Skin of body (tissue), 3 donors: ENCODE measurements at places on chromosomes 7 and 10. TPM values are rescaled to one million over a fixed set of nuclear protein-coding genes. Genes with fewer than 3 reads are reported as not detected.
A peak's percentile ranks its signal among the peaks of the same experiment; 100 is the strongest.

DNA sequence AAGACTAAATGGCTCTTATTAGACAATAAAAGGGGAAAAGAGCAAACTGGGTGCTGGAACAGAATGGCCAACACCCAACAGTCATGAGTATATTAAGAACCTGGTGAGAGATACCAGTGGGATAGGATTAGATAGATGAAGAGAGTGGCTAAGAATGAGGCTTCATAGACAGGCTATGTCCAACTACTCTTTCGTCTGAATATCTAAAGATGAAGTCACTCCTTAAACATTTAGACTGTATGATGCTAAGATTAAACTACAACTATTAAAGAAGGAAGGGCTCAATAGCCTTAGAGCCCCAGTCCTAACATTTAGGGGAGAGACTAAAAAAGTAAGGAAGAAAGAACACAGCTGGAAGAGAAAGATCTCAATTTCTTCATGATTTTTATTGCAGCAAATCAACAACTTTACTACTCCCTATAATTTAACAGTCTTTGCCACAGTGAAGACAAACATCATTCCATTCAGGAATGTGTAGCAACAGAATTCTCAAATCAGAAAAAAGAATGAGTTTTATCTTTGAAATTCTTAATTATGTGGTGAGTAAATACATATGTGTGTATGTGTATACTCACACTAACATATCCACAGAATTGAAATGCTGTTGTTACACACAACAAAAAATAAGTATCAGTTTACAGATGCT, 45.6 kb downstream of the CACNA2D1 start:
- no peak for DNase-seq

DNA sequence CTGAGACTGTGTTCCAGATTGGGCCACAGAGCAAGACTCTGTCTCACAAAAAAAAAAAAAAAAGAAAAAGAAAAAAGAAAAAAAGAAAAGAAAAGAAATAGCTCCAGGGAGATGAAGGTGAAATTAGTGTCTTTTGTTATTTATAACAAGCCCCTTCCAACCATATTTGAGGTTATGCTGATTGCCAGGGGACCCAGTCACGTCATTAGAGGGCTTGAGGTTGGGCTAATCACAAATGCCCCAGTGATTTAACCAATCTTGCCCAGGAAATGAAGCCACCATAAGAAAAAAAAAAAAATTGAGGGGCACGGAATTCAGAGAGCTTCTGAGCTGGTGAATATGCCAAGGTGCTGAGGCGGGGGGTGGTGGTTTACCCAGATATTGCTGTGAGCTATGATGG, 11.3 kb upstream of the RNF216 start:
- no peak for DNase-seq

GRCh38 chr7:27615420-27616185, 47.1 kb downstream of the HIBADH start:
- DNase-seq, result no peak

GRCh38 chr7:41164440-41164839, 538.5 kb downstream of the INHBA start:
- peak; percentile 1 for DNase-seq

DNA sequence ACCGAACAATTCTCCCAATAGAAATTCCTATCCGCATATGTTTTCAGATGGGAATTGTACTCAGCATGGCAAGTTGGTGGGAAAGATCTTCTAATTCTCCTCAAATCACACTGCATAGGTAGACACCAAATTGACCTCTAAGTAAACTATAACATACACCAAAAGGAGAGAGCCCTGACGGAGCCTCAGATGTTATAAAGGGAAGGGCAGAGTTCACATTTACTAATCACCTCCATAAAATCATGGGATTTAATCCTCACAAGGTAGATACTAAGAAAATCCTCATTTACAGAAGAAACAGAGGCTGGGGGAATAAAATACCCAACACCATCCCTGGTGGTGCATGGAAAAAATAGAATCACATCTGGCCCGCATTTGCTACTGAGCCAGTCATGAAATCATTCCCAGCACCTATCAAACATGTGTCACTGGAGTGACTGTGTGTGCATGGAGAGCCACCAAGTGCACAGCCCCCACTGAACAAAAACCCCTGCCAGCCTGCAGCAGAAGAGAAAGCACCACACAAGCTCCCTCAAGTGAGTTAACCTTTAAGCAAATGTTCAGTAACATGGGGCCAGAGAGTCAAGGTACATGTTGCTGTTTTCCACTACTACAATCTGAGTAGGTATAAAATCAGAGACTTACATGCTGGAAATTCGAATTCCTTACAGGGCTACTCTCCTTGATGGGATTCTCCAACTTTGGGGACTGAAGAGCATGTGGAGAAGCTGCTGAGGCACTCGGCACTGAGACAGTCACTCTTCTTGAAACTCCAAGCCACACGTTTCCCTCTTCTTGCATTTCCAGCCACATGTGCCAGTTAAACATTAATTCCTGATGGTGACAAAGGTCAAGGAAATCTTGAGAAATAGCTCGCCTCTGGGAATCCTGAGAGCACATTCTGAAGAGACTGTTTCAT, at the start of gene DDC:
Gene DDC (minus strand): TSS at position 766 of the 919 bp plus-strand sequence. CDS start 21,320 bp downstream, outside the sequence.
- no peak for DNase-seq

- DNase-seq, result no peak
Measured at GRCh38 chr7:99111591-99111990, 32.3 kb downstream of the SMURF1 start.

DNA sequence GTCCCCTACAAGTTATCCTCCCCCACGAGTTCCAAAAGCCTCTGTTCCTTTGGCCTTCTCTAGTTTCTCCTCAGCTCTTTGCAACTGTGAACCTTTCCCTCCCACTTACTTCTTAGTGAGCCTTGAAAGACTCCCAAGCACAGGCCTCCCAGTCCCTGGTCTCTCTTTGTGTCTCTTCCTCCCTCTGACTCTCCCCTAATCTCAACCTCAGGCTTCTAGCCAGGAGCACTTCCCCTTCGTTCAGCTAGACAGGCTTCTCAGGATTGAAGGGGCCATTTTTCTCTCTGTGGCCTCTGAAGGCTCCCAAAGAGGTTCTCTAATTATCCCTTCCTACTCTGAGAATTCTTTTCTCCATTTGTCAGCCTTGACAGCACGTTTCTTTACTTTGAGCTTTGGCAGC, 50.2 kb upstream of the PHYHIPL start:
- no peak for DNase-seq

DRGX gene
- total RNA-seq, result 0.20 TPM

CPXM2 gene
- 4.9 TPM for total RNA-seq
